ENCODE measurements at places on chromosomes 5 and 9.
A peak's percentile ranks its signal among the peaks of the same experiment; 100 is the strongest.

DNA sequence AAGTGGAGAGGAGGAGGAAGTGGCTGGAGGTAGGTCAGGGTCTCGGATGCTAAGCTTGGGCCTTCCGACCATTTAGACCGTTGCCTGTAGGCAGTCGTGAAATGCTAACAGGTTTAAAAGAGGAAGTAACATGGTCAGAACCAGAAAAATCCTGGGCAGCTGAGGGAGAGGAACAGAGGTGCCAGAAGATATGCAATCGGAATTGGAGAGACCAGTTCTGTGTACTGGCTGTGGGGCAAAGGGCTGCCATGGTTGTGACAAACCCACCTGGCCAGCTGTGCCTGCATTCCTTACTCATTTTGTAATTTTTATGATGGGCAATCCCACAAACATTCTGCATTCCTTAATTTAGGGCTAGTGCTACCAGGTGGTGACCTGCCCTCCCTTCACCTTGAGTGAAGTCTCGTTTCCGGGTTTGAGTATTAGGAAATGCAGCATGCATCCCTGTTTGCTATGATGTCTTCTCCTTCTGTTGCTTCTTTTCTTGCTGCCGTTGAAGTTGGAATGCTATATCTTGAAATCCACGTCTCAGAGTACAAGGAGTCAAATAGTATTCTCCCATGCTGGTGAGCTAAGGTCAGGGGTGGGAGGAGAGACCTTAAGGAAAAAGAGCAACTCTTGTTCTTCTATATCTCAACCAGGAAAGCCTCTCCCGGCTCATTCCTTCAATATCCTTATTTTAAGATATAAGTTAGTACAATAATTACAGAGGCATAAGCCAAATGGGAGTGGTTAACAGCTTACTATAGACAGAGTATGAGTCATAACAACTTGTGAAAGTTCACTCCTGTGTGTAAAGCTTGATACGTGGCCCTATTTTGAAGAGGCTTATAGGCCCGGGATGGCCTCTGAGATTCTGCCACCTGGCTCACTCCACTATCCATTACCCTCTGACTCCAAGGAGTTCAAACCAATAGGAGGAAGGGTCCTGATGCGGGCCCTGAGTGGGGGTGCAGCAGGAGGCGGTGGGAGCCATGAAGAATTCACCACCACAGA, 37.0 kb downstream of the B4GALT1 start:
- peak; percentile 73 for ATAC-seq

DNA sequence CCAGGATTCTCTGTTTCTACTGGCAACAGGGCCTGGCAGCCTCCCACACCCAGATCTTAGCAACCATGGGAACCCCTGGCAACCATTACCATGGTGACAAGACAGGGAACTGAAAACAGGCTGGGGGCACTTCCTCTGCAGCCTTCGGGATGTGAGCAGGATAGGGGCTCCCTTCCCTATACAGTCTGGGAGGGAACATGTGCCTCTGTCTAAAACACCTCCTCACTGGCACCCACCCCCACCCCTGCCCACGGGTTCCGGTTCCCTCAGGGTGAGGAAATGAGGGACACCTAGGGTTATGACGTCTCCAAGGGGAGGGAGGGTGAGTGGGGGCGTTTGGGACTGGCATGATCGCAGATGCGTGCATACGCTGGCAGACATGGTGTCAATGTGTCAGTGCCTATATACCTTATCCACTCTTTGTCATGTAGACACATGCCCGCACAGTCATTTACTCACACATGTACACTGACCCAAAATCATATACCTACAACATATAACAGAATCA, 3.0 kb upstream of the DNAJB5 start:
- ATAC-seq: peak; percentile 7

DNA sequence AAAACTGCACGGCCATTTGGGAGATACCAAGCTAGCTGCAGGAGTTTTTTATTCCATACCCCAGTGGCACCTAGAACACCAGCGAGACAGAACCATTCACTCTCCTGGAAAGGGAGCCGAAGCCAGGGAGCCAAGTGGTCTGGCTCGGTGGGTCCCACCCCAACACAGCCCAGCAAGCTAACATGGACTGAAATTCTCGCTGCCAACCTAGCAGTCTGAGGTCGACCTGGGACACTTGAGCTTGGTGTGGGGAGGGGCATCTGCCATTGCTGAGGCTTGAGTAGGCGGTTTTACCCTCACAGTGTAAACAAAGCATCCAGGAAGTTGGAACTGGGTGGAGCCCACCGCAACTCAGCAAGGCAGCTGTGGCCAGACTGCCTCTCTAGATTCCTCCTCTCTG, 108.9 kb upstream of the CHD1 start:
- ATAC-seq: peak; percentile 59

DNA sequence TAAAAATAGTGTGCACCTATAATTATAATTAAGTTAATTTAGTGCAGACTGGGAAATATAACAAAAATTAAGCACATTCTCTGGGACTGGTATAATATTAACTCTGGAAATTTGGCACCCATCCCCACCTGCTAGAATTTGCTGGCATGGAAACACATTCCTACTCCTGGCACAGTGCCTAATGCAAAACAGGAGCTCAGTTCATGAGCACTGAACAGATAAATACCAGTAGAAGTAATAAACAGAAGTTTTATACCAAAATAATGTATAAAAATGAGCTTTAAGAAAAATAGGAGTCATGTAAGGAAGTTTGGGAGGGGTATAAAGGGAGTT, 23.7 kb upstream of the NPR3 start:
- no peak for ATAC-seq

DNA sequence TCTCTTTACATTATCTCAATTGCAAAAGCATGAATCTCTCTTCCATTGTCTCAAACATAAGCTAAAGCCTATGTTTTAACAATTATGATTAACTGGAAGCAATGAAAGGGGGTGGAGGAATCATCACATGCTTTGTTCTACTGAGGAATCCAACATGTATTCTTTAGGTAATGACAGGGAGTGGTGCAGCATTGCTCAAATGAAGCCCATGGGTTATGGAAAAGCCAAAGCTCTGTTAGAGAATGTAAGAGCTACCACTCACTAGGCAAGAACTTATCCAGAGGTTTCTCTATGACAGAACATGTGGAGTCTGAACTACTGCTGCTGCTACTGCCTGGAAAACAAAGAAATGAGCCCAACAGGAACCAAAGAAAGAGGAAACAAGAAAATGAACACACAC, 28.7 kb downstream of the KIF3A start:
- no peak for ATAC-seq

- no peak for ATAC-seq
Observed at GRCh38 chr5:20369518-20369885, 381.5 kb upstream of the CDH18 start.

DNA sequence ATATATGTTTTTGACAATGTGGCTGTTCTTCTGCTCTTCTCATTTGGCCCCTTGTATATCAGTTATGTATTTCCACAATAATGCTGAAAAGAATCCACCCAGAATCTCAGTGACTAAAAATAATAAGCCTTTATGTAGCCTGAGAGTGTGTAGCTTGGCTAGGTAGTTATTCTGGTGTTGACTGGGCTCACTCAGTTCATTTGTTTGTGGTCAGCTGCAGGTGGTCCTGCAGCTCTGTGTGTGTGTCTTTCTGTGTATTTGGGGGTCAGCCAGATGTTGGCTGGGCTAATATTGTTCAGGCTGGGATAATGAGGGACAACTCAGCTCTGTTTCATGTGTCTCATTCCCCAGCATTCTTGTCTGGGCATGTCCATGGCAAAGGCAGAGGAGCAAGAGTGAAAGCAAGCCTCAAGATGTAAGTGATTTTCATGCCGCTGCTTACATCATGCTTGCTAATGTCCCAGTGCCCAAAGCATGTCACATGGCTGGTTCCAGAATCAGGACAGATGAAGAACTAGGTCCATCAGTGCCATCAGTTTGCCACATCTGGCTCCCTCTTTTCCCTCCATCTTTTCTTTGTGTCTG, 162.8 kb downstream of the KCTD16 start:
- ATAC-seq: peak; percentile 15
